ENCODE measurements at places on chromosomes 7 and 10.

DNA sequence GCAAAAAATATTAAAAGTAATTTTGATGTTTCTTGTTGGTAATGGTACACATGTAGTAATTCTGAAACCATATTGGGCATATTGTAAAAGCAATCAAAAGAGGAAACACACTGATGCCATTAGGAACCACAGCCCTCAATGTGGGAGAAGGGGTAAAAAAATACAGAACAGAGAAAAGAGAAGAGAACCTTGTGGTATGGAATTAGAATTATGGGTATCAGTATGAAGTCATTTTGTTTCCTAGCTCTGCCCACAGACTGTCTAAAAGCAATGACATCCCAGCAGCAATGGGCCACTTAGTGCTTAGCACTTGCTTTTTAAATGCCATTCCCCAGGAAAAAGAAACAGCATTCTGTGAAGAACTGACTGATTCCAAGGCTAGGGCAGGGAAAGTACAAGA lies 61.5 kb downstream of the CPVL start:
- no peak for DNase-seq

DNA sequence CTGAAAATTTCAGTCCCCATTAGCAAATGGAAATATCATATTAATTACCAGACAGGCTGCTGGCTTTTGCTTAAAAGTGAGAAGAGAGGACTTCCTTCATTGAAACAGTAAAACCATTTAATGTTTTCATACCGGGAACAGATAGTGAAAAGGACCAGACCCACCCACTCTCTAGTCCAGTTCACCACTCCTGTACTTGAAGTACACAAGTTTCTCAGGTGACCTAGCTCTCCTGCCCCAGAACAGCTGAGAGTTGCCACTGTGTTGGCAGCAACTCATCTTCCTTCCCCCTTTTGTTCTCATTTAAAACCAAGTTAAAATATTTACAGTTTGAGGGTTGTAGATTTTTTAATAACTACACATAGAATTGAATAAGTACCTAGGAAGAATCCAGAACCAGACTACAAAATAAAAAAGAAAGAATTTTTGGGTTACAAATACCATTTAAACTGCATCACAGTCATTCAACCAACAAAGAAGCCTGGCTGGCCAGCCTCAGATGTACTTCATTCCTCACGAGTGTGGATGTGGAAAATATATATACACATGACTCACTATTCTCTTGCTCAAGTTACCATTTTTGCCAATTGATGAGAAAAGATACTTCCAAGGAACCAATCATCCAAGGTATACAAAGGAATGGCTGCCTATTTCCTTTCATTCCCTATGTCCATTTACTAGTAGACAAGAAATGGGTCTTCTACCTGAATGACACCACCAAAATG lies 68.1 kb downstream of the VPS41 start:
- no peak for DNase-seq

DNA sequence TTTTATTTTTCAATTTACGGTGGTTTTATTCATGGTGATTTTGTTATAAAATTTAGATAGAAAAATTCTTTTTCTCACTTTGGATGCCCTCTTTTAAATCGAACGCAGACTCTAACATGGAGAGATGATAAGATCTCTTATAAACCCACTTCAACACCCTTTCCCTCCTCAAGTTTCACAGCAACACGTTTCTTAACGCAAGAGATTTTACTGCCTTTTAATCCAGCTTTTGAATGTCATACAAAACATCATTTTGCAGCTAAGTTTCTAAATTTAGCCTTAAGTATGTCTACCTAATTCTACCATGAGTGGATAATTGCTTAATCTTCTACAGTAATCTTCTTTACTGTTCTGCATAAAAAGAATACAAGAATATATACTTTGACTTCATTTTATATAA lies 70.0 kb downstream of the SEMA3C start:
- DNase-seq, result no peak

- peak; percentile 78 for DNase-seq
Measured at GRCh38 chr7:6020371-6021286, 10.5 kb upstream of the ANKRD61 start.

DNA sequence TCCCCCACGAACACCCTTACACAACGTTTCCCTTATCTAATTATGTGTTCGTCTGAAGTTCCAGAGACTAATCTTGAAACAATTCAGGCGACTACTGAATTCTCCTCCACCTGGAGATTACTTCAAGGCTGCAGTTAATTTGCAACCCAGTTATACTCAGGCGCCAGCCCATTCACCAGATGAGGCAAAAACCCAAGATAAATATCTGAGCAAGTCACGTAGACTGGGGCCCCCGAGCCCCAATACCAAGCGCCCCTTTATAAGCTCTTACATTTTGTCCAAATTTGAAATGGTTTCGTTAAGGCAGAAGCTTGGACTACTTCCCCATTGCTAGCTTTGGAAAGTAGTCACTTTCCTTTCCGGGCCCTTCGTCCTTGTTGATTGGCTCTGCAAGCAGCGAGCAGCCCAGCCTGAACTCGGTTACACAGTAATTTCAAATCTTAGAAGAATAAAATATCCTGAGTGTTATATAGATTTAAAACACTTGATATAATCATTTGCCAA lies 1.2 kb downstream of the TPK1 start:
- DNase-seq, result no peak

GRCh38 chr10:29379208-29379607 lies 90.3 kb downstream of the LYZL1 start:
- DNase-seq, result no peak

DNA sequence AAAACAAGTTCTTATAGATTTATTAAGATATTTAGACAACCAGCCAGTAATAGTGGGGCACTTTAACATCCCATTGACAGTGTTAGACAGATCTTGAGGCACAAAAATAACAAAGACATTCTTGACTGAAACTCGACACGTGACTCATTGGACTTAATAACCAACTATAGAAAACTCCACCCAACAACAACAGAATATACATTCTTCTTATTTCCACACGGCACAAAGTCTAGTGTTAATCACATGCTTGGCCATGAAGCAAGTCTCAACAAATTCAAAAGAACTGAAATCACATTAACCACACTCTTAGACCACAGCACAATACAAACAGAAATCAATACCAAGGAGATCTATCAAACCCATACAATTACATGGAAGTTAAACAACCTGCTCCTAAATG lies 138.1 kb downstream of the ARL5B start:
- DNase-seq, result no peak

- no peak for DNase-seq
Measured at GRCh38 chr7:120996333-120996987, 7.9 kb downstream of the CPED1 start.

GRCh38 chr10:114900658-114901057 lies 37.3 kb upstream of the TRUB1 start:
- DNase-seq, result no peak

GRCh38 chr7:79598351-79598750 lies 144.9 kb upstream of the MAGI2 start:
- peak; percentile 4 for DNase-seq

GRCh38 chr7:69457595-69458504 lies 140.4 kb upstream of the AUTS2 start:
- no peak for DNase-seq

DNA sequence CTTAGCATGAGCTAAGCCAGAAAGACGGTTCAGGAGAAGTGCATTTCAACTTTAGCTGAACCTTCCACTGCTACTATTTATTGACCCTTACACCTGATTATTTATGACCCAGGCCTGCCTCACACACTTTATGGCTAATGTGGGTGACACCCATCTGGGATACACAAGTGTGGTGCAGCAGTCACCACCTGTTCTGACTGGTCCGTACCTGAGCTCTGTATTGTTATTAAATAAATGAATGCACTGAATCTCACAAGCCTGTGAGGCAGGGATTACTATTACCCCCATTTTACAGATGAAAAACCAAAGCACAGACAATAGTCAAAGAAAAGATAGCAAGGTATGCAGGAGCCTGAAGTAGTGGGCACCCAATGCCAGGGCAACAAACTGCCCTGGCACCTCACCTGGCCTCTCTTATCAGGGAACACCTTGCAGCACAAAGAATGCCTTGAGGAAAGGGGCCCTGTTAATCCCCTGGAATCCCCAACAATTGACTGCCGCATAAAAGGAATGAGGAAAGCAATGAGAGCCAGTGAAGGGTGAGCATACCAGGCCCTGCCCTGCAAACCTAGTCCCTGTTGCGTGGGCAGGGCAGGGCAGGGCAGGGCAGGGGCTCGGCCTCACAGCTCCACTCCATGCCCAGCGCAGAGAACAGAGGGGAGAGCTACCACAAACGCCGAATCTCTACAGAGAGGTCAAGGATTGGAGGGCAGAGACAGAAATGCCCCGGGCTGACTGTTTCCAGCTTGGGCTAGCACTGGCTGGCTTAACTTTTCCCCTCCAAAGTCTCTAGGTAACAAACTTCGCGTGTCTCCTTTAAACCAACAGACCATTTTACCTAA lies 1.3 kb downstream of the ANXA11 start:
- DNase-seq, result no peak
